Fibroblast of skin of back (primary cell): ENCODE measurements at places on chromosomes 2 and 18.

DNA sequence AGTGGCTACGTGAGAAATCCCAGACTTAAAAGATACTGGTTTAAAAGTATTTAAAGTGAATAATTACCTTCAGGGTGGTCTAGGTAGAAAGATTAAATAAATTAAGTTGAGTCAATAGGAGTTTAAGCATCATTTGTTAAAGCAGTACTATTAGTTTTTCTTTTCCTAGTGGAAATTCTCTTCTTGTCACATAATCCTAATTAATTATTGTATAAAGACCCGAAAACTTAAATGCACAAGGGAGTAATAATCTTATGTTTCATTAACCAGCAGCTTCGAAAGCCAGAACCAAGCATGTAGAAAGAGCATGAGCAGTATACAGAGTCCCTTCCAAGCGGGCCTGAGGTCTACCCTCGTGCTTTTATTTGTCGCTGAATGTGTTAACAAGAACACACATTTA is 90.2 kb upstream of the SKOR2 start:
- no peak for DNase-seq

DNA sequence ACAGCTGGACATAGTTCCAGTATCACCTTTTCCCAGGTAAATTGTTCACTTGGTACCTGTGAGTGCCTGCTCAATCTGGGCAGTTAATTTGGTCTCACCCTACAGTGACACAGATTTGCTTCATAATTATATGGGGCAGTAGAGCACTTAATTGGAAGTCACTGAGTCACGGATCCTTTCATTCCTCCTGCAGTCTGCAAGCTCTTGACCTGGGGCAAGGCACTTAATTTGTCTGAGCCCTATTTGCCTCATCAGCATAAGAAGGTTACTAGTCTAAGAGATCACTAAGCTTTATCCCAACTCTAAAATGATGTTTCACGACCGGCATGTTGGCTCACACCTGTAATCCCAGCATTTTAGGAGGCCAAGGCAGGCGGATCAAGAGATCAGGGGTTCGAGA is 8.9 kb downstream of the FBXO36 start:
- no peak for DNase-seq

DNA sequence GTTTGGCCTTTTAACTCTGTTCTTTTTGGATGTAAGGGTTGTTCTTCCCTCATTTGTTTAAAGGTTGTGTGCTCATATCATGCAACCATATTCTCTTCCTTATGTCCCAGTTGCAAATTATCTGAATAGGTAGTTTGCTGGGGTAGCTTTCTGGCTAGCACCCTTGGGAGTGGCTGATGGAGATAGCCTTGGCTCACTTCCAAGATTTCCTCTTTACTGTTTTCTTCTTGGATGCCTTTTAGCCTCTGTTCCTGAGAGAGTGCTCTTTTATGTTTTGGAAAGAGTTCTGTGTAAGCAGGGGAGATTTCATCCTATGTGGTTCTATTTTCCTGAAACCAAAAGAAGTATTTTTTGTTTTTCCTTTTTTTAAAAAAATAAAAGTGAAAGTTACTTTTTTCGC is 25.4 kb downstream of the USP14 start:
- DNase-seq, result peak; percentile 13

GRCh38 chr2:237588044-237588696 is 2.4 kb downstream of the RAB17 start:
- no peak for DNase-seq

GRCh38 chr2:207469451-207469850 is 60.3 kb upstream of the CREB1 start:
- DNase-seq, result no peak

DNA sequence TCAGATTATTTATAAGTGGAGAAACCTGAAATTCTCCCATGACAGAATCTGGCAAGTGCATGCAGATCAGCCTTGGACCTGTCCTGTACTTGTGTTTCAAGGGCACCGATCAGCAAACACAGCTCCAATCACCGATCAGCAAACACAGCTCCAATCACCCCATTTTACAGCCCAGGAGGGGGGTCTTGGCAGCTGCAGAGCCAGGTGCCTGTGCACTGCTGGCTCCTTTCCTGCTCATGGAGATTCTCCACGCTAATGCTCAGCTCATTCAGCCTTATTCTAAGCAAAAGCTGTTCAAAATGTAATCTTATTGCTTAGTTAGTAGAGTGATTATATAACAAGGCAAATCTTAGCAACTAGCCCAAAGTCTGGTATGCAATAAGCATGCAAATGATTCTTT is 623.1 kb upstream of the HS6ST1 start:
- no peak for DNase-seq

- DNase-seq, result peak; percentile 56
Observed at GRCh38 chr2:10668402-10669012, 21.3 kb downstream of the NOL10 start.

DNA sequence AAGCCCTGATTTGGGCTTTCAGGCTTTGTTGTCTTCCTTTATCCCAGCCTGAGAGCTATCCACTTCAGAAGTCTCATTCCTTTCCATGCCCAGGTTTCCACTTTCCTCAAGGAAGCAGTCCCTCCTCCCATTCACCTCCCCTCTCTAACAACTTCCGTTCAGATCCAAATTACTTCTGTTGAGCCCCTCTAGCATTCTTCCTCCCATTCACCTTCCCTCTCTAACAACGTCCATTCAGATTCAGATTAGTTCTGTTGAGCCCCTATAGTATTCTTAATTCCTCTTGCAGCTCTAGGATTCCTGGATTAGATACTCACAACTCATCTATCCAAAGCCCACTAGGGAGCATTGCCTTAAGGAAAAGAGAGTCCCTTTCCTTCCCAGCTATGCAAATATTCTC is 216.8 kb downstream of the RAD51AP2 start:
- DNase-seq, result no peak

GRCh38 chr2:111135910-111136297 is 15.2 kb downstream of the BCL2L11 start:
- DNase-seq, result peak; percentile 48

DNA sequence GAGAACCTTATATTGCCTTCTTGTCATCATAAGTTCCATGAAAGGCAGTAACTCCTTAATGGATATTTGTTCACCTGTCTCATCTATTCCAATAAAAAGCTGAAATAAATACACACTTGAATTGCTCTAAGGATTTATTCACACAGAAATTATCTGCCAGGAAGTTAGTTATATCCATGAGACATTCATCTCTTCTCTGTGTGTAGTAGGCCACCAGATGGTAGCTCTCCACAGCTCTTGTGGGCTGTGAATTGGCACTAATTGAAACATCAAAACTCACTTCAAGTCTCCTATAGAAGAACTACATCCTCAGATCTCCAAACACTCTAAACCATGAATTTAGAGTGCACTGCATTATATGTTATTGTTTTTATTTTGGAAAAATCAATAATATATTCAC is 189.6 kb downstream of the DSC3 start:
- DNase-seq, result no peak

DNA sequence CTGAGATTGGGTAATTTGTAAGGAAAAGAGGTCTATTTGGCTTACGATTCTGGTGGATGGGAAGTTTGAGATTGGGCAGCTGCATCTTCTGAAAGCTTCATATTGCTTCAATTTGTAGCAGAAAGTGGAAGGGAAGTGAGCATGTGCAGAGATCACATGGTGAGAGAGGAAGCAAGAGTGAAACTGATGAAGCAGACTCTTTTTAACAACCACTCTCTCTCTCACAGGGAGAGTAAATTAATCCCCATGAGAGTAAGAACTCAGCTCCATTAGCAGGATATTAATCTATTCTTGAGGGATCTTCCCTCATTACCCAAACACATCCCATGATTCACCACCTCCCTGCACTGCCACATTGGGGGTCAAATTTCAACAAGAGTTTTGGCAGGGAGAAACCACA is 298.5 kb upstream of the CELF4 start:
- DNase-seq, result no peak

DNA sequence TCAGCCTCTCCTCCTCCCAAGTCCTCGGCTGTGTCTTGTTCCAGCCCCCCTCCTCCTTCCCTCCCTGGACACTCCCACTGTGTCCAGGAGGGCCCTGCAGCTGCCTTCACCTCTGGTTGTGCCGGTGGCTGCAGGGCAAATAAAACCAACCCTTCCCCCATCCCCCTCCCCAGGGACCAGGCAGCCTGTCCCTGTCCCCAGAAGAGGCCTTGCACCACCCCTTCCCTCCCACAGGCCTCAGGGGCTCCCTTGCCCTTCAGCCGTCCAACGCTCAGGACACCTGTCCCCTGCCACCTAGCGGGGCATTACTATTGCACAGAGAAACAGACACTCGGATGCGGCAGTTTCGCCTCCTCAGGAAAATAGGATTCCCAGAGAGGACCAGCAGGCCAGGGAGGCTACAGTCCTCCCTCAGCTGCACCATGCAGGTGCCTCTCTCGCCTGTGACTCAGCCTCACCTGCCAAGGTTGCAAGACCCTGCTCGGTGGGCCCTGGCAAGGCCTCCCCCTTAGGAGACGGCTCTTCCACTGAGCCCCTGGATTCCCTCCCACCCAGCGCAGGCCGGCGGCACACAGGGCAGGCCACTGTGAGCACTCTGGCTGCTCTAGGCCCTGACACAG is 5.5 kb upstream of the GPC1 start:
- no peak for DNase-seq

DNA sequence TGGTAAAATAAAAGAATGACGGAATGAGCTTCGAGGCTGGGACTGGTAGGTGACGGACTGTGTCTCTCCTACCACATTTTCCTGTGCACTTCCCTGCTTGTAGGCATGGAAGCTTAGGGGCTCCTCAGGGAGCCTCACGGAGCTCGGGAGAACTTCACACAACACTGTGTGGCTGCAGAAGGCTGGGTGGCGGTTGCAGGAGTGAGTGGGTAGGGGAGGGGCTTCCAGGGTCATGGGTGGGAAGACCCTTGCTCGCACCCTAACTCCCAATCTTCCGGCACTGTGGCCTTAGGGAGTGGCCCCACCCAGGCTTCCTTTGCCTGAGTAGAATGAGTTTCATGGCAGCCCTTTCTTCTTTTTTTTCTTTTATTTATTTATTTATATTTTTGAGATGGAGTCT is 128.6 kb downstream of the INHBB start:
- no peak for DNase-seq

DNA sequence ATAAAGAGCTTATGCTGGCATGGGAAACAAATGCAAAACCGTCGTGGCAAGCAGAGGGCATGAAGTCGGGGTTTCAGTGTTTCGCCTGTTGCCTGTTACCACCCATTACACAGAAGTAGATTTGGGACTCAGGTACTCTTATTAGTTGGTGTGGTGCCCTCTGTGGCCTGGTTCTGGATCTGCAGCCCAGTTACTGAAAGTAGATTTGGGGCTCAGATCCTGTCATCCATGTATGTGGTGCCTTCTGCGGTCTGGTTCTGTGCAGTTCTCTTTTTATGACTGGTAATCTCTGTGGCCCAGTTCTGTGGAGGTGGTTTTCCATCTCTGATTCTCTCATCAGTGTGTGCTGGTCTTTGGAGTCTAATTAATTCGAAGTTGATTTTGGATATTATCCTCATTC is 45.2 kb downstream of the ADNP2 start:
- DNase-seq, result peak; percentile 18

GRCh38 chr18:35240664-35241447 is at the start of gene ZNF397:
Gene ZNF397 (plus strand): TSS chr18:35241034. CDS start chr18:35242471, 1,437 bp downstream.
- DNase-seq, result peak; percentile 97

GRCh38 chr2:121943285-121943684 is 187.8 kb downstream of the TSN start:
- DNase-seq, result no peak

- no peak for DNase-seq
Observed at GRCh38 chr2:74078466-74078865, 69.2 kb downstream of the BOLA3 start.

DNA sequence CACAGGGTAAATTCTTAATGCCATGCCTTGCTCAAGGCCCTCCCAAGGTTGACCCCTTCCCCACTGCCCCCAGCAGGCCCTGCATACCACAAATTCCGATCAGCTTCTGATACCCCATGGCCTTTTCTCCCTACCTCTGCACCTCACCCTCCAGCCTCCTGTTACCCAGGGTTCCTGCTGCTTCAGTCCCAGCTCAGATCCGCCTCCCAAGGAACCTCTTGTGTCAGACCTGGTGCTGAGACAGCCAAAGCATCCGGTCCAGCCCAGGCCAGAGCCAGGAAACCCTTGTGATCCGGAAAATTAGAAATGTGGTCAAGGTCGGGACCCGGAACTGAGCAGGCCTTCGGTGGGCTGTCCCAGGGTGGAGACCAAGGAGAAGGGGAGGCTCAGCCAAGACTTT is 231.3 kb downstream of the BCL2 start:
- DNase-seq, result no peak

DNA sequence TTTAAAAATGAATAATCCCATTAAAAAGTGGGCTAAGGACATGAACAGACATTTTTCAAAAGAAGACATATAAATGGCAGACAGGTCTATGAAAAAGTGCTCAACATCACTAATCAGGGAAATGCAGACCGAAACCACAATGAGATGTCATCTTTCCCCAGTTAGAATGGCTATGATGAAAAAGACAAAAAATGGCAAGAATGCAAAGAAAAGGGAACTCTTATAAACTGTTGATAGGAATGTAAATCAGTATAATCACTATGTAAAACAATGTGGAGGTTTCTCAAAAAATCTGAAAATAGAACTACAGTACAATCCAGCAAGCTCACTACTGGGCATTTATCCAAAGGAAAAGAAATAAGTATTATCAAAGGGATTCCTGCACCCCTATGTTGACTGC is 169.2 kb downstream of the METTL4 start:
- peak; percentile 58 for DNase-seq

DNA sequence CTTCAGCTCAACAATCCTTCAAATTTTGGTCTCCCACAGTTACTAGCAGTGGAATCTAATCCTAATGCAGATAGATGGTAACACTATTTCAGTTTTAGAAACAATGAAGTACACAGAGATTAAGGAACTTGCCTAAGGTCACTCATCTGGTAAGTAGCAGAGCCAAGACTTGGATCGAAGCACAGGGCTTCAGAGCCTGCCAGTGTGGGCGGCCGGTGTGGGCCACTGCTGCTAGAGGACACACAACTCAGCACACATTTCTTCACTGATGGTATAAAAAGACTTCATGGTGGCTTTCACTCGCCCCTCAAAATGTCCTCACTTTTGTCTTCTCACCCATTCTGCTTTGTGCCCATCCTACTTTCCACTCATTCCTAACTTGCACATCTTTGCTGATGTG is 11.1 kb downstream of the C2orf74 start:
- DNase-seq, result no peak

GRCh38 chr2:80546766-80547165 is 242.2 kb upstream of the LRRTM1 start:
- no peak for DNase-seq

- no peak for DNase-seq
Observed at GRCh38 chr2:236360496-236360895, 96.3 kb upstream of the ASB18 start.

DNA sequence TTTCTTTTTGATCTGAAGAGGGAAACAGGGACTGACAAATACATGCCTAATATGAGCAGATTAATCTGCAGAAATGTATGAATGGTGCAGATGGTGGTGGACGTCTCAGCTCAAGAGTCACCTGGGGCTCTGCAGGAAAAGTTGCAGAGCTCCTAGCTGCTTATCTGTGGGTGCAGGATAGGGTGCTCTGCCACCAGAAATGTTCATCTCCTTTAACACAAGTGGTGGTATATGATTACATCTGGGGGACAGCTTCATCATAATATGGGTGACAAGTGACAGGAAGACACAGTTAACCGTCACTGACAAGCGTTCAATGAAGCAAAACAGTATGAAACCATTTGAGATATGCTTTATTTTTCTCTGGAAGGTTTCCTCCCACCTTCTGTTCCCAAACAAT is 121.2 kb upstream of the LINC00305 start:
- DNase-seq, result no peak
